GM23248 (cell line): ENCODE measurements at places on chromosomes 5 and 9. TPM values are rescaled to one million over a fixed set of nuclear protein-coding genes. Genes with fewer than 3 reads are reported as not detected.

Gene C5orf34
- total RNA-seq, result 3.1 and 5.2 TPM in 2 replicates

Gene PCDH12
- total RNA-seq, result 0.13 TPM in 1 of 2 replicates, not detected in the other

Gene ZDHHC11
- total RNA-seq, result 0.65 TPM in 1 of 2 replicates, not detected in the other

Gene SNX2
- total RNA-seq, result 39.1 and 56.5 TPM in 2 replicates

Gene SLC12A2
- 16.1 and 18.3 TPM in 2 replicates for total RNA-seq

Gene FST
- 61.2 and 87.0 TPM in 2 replicates for total RNA-seq

Gene HRH2
- not detected in 2 replicates for total RNA-seq

Gene ARHGEF37
- total RNA-seq, result 0.76 and 0.97 TPM in 2 replicates

Gene PHF2
- total RNA-seq, result 12.5 and 16.5 TPM in 2 replicates

Gene TAS2R1
- not detected in 2 replicates for total RNA-seq

Gene PCDHA12
- not detected in 2 replicates for total RNA-seq

Gene MLANA
- total RNA-seq, result not detected in 2 replicates

Gene TGFBI
- total RNA-seq, result 7,109 and 7,351 TPM in 2 replicates

Gene THOC3
- total RNA-seq, result 57.9 and 70.7 TPM in 2 replicates

Gene LRRC26
- total RNA-seq, result not detected in 2 replicates

Gene FAM221B
- total RNA-seq, result not detected in 2 replicates

DNA sequence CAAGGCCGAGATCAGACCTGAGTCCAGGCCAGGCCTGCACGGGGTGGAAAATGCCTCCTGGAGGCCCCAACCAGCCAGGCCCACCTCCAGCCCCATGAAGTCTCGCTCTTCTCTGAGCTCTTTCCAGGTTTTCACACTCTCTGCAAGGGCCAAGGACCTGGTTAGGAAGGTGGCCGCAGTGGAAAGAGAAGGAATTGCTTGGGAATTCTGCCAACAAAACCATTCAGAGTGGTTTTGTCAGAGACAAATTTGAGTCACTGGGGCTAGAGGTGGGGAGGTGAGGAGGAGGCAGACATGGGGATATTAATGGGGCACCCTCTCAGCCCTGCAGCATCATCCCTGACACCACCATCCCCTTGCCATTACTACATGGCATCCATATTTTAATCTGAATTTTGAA lies 261.0 kb downstream of the ROR2 start:
- no peak for DNase-seq

DNA sequence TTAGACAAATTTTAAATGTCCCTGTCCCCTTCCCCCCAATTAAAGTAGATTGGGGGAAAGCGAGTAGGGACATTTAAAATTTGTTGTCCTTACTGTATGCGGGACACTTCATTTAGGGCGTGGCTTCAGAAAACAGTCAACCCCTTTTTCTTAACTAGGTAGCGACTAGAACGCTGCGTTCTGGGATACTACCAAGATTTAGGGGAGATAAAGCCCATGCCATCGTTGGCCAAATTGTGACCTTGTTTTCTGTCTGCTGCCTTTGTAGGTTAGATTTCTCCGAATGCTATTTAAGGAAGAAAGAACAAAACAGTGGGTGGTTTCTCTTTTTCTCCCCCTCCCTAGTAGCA lies 1.2 kb downstream of the CKS2 start:
- peak; percentile 58 for DNase-seq

DNA sequence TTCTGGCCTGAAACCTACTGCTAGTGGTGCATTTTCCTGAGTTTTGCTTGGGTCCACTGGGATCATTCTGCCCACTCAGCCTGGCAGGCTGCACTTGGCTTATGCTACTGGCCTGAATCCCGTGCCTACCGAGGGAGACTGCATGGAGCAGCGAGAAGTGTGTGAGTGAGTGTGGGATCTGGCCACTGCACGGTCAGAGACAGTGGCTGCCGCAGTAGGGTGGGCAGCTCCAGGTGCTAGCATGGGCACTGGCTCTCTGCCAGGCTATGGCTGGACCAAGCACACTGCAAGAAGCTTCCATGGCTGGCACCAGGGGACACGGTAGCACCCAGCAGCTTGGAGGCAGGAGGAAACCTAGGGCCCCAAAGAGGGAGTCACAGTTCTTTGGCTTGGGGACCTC lies 1058.7 kb upstream of the ACO1 start:
- DNase-seq, result no peak

GRCh38 chr5:66645039-66645438 lies 48.8 kb downstream of the MAST4 start:
- peak; percentile 7 for DNase-seq

GRCh38 chr9:6632516-6633183 lies 12.9 kb downstream of the GLDC start:
- no peak for DNase-seq

DNA sequence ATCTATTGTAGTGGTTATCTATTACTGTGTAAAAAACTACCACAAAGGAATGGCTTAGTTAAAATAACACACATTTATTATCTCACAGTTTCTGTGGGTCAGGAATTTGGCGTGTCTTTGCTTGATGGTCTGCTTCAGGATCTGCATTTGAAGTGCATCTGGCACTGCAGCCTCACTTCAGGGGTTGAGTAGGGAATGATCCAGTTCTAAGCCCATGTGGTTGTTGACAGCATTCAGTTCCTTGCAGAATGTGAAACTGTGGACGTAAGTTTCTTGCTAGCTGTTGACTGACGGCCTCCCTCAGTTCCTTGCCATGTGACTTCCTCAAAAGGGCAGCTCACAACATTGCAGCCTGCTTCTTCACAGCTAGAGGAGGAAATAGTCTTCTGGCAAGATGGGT lies 2.1 kb upstream of the OGN start:
- DNase-seq, result no peak

GRCh38 chr9:135487281-135488012 lies 7.9 kb downstream of the PPP1R26 start:
- DNase-seq, result no peak

DNA sequence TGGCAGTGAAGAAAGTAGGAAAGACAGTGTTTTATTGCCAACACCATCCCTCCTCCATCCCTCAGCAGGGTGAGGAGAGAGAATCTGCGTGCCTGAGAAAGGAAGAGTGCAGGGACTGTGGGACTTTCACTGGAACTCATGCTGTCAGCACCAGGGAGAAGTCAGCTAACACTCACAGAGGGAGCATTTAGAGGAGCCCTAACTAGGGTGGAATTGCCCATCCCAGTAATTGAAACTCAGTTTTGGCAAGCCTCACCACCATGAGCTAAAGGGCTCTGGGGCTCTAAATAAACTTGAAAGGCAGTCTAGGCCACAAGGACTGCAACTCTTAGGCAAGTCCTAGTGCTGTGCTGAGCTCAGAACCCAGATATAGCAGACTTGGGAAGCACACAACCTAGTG lies 622.3 kb downstream of the SEMA5A start:
- no peak for DNase-seq

DNA sequence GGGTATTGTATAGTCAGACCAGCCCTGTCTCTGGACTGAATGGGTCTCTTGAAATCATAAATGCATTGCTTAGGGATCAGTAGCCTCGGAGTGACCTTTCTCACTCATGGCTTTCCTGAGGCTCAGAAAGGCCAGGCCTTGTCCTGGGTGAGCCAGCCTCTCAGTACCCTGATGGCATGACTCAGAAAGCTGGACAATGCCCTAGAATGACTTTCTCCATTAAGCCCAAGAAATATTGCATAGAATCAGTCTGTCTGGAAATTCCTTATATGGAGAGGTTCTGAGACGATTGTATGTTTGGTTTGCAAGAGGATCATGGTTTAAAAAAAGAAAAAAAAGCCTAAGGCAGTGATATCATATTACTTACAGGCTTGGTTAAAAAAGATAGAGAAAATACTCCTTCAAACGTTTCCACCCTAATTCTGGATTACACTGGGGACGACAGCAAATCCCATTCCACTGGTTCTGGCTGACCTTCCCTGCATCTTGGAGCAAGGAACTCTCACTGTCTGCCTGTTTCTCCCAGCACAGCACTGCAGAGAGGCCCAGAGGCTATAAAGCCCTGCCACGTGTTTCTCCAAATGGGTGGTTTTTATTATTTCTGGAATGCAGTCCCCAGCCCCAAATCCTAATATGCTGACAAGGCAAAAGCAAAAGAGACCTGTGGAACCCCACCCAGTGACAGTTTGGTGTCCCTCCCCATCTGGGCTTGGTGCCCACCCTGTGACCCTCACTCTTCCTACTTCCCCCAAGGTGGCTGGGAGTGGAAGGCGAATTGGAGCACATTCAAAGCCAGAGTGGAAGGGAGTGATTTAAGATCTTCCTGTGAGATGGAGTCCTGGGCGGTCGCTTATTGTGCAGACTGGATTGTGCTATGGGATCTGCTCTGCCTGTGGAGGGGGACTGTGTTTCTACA lies 34.4 kb downstream of the MAP1B start:
- DNase-seq, result peak; percentile 91

- peak; percentile 95 for DNase-seq
Observed at GRCh38 chr5:172910828-172911627, 48.2 kb upstream of the RPL26L1 start.

DNA sequence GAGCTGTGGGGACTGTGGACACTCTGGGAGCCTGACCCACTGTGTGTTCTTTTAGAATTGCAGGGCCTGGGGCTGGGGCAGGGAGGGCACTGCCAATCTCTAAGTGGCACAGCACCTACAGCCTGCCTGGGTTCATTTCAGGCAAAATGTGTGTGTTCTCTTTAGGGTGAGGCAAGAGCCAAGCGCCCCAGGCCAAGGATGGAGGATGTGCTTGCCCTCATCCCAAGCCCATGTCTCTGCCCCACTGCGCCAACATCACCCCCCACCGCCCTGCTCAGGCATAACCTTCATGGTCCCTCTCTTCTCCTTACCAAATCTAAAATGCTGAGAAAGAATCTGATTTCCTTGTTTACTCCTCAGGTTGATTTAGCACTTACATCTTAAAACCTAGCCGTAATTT lies 304.4 kb downstream of the RAB3C start:
- no peak for DNase-seq

- DNase-seq, result no peak
Observed at GRCh38 chr5:148561801-148562311, 92.5 kb downstream of the HTR4 start.

GRCh38 chr9:114080773-114081440 lies 2.8 kb upstream of the AMBP start:
- no peak for DNase-seq

- DNase-seq, result no peak
Observed at GRCh38 chr9:1938135-1938534, 77.0 kb upstream of the SMARCA2 start.

DNA sequence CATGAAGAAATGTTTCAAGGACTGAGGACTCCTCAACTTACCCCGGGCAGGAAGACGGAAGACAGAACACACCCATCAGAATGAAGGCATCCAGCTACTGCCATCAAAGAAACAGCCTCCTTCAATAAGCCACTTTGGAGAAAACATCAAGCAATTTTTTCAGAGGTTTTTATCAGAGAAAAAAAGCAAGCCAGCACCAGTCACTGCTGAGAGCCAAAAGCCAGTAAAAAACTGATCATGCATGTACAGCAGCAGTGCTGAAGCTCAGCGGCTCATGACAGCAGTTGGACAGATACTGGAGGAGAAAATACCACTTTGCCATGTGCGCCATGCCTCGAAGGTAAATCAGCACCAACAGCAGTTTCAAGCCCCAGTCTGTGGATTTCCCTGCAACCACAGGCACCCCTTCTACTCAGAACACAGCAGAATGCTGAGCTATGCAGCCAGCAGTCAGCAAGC lies 10.1 kb upstream of the ZNF484 start:
- DNase-seq, result no peak

DNA sequence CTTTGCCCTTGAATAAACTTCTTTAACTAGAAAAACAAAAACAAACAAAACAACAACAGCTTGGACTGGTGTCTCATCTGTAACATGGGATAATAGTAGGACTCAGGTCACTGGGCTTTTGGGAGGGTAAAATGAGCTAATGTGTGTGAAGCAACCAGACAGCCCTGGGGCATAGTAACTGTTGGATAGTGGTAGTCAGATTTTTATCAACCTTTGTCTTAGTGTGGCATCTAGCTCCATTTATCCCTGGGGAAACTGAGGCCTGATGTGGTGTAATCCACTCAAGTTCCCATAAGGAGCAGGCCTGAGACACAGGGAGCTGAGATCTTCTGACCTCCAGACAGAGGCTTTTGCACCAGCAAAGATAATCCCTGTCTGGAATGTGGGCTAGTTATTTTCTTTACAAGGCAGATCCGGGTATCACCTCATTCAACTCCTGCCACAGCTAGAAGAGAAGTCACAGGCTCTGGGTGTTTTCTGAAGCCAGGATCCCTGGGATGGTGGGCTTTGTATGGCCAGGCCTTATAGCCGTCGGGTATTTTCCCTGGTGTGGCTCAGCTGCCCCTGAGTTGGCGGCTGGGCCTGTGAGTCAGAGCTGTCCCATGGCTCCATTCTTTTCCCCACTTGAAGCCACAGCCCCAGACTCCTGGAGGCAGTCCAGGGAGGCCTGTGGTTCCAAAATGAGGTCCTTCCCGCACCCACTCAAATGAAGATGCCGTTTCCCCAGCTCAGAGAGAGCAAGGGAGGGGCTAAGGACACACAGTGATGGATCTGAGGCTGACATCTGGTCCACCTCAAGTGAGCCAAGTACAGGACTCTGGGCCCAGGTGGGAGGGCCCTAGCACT lies 26.1 kb upstream of the CSF1R start:
- DNase-seq, result peak; percentile 97

DNA sequence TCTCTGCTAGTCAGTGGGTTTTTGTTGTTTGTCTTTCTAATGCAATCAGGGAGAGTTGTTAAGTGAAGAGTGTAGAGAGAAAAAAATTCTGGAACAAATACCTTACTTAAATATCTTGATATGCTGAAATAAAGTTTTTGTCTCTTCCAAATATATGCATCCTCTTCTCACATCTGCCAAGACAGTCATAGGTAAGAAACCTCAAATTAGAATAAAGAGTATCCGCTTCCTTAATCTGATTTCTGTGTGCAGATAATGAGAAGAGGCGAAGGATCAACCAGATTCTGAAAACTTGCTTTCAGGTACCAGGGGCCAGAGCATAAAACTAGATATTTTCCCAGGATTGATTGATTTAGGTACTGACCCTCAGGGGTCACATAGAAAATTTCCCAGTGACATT lies 11.3 kb upstream of the IL6ST start:
- DNase-seq, result no peak

GRCh38 chr5:17367256-17367840 lies 130.7 kb upstream of the TAF11L2 start:
- no peak for DNase-seq

DNA sequence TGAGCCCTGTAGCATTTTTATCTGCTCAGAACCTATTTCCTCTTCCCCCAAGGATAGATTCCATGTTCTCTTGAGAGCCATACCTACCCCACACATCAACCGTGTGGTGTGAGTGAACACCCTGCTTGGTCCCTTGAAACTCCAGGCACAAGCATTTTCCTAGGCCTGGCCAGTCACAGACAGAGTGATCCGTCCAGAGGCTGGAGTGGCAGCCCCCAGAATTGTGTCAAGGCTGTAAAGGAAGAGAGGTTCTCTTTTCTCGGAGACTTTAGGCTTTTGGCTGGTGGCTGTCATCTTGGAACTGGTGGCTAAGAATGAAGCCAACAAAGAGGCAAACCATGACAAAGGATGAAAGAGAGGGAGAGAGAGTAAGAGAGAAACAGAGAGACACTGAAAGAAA lies 66.0 kb downstream of the ARHGEF37 start:
- no peak for DNase-seq

- DNase-seq, result peak; percentile 99
Observed at GRCh38 chr9:136885950-136886578, at the start of gene TRAF2. TSS of gene TRAF2 (plus strand) at chr9:136886516. CDS start at chr9:136898741, 12,225 bp downstream.

GRCh38 chr9:115117999-115118878 lies at the start of gene TNC:
TSS of gene TNC (minus strand) at chr9:115118157. CDS start at chr9:115091018, 27,139 bp downstream.
- peak; percentile 88 for DNase-seq

- peak; percentile 63 for DNase-seq
Observed at GRCh38 chr5:168951356-168951755, 349.6 kb downstream of the SLIT3 start.
